ENCODE measurements at places on chromosomes 4 and X. TPM values are rescaled to one million over a fixed set of nuclear protein-coding genes. Genes with fewer than 3 reads are reported as not detected.

Gene WDR1
- polyA plus RNA-seq = 148 TPM

Gene PPM1K
- polyA plus RNA-seq = 62.3 TPM

Gene RBMXL3
- polyA plus RNA-seq = not detected

GRCh38 chr4:124111411-124111810, 601.1 kb downstream of the ANKRD50 start:
- H3K36me3 ChIP-seq = no peaks in the 10 kb centered on the region
- no peaks in the 10 kb centered on the region for H3K27me3 ChIP-seq
- H3K4me3 ChIP-seq = no peak overlapping the region
- H3K4me1 ChIP-seq = no peaks in the 10 kb centered on the region
- no peak for DNase-seq

GRCh38 chrX:118807151-118808017, 16.2 kb upstream of the ZCCHC12 start:
- no peak overlapping the region for H3K4me3 ChIP-seq
- H3K4me1 ChIP-seq = no peaks in the 10 kb centered on the region
- H3K27me3 ChIP-seq = no peaks in the 10 kb centered on the region
- no peaks in the 10 kb centered on the region for H3K36me3 ChIP-seq
- no peak for DNase-seq

- no peaks in the 10 kb centered on the region for H3K27me3 ChIP-seq
- no peaks in the 10 kb centered on the region for H3K36me3 ChIP-seq
- peak; percentile 98 for DNase-seq
- peak overlapping the region; percentile 75 for H3K27ac ChIP-seq
- peaks cover 3% of the 10 kb centered on the region for H3K4me1 ChIP-seq
These were observed 222.4 kb downstream of the CRLF2 start for GRCh38 chrX:989959-990510.

DNA sequence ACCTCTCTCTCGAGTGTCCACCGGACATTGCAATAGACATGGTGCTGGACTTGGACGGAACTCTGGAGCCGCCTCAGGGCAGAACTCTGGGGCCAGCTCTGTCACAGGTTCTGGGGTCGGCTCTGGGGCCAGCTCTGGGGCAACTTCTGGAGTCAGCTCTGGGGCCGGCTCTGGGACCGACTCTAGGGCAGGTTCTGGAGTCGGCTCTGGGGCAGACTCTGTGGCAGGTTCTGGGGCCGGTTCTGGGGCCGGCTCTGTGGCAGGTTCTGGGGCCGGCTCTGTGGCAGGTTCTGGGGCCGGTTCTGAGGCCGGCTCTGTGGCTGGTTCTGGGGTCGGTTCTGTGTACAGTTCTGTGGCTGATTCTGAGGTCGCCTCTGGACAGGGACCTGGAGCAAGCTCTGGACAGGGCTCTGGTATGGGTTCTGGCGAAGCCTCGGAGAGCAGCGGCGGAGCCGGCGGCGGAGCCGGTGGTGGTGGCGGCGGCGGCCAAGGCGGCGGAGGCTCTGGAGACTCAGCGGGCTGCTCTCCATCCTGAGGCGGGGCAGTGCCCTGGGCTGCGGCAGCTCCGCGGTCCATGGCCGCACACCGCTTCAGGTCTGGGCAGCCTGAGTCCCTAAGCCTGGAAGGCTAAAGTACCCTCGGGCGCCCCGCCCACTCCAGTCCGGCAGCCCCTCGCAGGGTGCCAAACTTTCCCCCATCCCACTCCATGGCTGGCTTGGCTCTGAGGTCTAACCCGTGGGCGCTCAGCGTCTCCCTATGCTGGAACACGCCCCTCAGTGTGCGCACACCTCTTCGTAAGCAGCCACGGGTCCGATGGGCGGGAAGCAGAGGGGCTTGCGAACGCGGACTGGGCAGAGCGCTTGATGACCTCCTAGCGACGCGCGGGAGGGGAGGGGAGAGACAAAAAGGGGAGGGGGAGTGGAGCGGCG, at the start of gene DGKK:
TSS of gene DGKK (minus strand) at position 723 of the 929 bp plus-strand sequence. CDS start at position 576, 147 bp downstream.
- peak; percentile 85 for DNase-seq
- no peaks in the 10 kb centered on the region for H3K36me3 ChIP-seq
- H3K27ac ChIP-seq = no peak within 1 kb of the TSS
- H3K4me1 ChIP-seq = peaks cover 24% of the 10 kb centered on the region
- H3K27me3 ChIP-seq = peaks cover 75% of the 10 kb centered on the region
